ENCODE measurements at places on chromosomes 3 and 15.

GRCh38 chr3:185460309-185460708 lies 38.5 kb downstream of the TMEM41A start:
- no peak for DNase-seq

DNA sequence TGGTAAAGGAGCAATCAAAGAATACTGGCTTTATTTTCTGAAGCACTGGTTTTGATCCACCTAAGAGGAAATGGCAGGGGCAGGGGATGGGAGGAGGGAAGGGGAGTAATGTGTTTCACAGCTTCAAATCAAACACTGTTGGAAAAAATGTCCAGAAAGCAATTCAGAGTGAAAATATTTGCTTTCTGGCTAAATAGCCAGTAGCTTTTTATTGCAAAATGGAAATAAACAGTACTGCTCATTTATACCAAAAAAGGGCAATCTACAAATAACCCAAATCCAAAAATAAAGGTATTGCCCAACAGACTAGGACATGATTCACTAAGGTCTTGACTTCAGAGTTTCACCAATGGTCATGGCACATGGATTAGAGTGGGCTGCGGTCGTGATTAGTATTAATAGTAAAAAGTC lies 279.3 kb upstream of the THBS1 start:
- DNase-seq = peak; percentile 2

DNA sequence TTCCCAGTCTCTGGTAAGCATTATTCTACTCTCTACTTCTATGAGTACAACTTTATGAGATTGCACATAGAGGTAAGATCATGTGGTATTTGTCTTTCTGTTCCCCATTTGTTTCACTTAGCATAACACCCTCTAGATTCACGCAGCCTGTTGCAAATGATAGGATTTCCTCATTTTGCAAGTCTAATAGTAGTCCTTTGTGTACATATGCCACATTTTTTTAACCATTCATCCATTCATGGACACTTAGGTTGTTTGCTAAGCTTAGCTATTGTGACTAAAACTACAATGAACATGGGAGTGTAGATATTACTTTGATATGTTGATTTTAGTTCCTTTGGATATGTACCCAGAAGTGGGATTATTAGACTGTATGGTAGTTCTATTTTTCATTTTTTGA lies 717.9 kb upstream of the ALCAM start:
- no peak for DNase-seq

- DNase-seq = no peak
Observed at GRCh38 chr3:64332459-64333350, 107.4 kb upstream of the PRICKLE2 start.

DNA sequence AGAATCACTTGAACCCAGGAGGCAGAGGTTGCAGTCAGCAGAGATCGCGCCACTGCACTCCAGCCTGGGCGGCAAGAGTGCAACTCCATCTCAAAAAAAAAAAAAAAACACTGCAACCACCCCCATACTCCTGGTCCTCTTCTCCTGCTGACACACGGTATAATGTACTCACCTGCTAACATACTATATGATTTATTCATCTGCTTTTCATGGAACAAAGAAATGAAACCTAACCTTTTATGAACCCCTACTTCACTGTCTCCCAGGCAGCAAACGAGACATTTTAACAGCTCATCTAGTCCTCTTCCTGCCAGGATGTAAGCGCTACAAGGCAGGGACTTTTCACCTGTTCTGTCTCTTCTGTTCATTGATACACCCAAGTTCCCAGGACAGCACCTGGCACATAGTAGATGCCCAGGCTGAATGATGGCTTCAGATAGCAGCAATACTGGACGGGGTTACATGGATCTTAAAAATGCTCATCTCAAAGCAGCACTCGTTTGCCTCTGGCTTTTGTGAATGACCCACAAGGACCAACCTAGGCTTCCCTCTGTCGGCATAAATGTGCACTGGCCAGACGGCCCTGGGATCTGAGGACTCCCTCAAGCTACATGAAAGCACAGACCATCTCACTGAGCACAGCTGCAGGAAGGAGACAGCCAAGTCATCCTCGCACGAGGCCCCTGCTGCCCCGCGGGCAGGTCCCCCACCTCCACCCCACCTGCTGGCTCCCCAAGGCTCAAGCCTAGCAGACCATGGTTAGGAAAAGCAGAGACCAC lies 20.3 kb downstream of the XXYLT1 start:
- peak; percentile 34 for DNase-seq

- DNase-seq = no peak
Observed at GRCh38 chr3:14831916-14832450, 13.2 kb downstream of the FGD5 start.

GRCh38 chr3:49658711-49659110 lies 15.4 kb upstream of the APEH start:
- DNase-seq = no peak

DNA sequence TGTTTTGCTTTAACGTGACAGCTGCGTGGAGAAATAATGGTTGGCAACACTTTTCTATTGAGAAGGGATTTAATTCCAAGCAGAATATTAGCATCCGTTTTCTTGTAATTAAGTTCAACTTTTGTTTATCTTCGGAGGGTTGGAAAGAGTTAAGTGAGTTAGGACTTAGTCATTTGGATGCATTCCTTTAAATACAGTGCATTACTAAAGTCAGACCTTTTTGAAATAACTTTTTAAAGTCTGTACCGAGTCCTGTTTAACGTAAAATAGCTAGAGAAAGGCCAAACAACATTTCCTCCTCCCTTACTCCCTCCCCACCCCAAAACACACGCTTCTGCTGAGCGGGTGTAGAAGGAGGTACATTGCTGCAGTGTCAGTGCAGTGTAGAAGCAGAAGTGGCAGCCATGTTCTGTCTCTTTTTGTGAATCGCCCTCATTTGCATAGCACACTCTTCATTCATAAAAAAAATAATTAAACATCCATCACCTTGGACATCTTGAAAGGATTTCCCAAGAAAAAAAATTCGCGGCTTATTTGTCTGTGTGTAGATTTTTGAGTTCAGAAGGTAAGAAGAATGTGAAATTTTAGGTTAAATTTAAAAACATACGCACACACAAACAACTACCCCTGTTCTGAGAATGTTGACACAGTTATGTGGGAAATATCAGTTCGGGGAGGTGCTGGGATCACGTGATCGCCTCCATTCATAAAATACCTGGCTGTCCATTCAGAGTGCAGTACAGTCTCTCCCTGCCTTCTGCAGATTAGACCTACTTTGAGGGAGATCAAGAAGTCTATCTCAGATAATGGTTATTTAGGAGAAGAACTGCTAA lies 1.6 kb downstream of the SPRED1 start:
- DNase-seq = peak; percentile 70

GRCh38 chr3:148727231-148727630 lies 29.5 kb downstream of the AGTR1 start:
- DNase-seq = peak; percentile 62

DNA sequence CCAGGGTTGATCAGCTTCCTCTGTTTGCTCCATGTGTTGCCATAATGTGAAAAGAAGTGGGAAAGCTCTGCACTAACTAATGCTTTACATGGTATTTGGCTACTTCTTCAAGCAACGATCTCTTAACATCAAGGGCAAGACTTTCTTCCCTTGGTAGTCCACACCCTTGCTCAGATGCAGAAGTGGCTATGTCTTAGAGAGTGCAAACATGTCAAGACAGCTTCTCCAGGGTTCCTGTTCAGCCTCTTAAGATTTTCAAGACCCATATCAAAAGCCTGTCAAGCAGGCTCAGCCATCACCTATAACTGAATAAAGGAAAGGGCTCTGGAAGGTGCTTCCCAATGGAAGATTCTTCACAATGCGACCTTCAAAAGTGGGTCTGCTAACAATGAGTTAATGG lies 64.8 kb upstream of the CSTA start:
- DNase-seq = no peak

- no peak for DNase-seq
Observed at GRCh38 chr3:13715167-13715954, 164.5 kb downstream of the WNT7A start.

DNA sequence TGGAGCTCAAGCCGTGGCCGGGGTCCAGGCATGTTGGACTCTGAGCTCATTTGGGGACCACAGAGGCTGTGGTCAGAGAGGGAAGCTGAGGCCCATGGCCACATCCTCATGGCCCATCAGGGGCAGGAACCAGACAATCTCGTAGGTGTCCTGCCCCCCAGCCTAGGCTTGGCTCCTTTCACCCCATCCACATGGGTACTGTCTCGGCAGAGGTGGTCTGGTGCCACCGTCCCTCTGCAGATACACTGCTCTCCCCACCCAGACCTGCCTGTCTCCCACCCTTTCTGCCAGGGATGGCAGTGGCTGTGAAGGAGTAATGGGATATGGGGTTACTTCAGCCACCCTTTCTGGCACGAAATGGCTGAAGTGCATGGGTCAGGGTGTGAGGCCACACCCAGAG lies 7.9 kb downstream of the PRSS50 start:
- no peak for DNase-seq

GRCh38 chr3:87491843-87492242 lies 215.5 kb upstream of the POU1F1 start:
- no peak for DNase-seq

DNA sequence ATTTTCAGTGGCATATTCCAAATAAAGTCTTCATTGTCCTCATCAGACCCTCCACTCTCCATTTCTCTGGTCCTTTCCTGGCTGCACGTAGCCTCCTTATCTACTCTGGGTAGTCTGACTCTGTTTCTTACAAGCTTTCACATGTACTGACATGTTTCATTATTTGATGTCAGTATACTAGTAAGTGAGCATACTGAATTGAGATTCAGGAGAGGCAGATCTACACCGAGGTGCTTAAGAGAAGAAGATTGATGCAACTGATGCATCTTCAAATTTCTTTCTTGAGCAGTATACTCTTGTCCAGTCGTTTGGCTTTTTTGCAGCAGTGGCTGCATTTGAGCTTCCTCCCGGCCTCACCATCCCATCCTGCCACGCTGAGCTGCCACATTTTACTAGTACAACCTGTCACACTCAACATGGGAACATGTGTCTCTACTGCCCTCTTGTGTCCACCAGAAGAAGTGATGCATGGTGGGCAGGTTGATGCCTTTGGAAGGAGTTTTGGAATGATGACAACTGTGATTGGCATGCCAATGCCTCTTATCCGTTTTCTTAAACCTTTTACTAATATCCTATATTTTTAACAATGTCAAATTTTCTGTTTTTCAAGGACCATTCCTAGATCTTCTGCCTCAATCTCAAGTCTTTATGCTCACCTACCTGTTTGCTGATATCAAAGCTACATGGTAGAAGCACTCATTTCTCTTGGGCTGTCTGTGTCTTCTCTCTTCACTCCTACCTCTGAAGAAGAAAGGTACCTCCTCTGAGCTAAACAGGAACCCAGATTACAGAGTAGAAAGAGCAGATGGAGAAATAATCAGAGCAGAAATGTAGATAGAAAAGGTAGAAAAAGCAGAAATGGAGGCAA lies 38.7 kb downstream of the GUCA1C start:
- peak; percentile 83 for DNase-seq

DNA sequence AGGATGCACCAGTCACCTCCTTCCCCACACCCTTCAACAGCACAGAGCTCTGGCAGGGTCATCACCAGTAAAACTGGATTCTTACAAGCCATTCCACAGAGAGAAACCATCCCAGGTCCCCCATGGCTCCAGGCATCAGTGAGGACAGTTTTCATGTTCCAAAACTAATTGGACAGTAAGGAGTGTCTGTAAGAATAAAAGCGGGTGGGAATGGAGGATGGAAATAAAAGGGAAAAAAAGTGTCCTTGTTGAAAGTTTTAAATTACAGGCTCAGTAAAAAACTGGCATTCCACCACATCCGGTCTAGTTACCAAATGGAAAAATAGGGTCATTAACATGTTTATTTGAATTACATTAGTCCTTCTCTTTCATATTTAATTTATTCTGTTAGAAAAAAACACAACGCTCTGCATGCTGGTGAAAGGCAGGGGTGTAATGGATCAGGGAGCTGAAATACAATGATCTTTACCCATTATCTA lies 117.4 kb downstream of the TIGIT start:
- peak; percentile 15 for DNase-seq

DNA sequence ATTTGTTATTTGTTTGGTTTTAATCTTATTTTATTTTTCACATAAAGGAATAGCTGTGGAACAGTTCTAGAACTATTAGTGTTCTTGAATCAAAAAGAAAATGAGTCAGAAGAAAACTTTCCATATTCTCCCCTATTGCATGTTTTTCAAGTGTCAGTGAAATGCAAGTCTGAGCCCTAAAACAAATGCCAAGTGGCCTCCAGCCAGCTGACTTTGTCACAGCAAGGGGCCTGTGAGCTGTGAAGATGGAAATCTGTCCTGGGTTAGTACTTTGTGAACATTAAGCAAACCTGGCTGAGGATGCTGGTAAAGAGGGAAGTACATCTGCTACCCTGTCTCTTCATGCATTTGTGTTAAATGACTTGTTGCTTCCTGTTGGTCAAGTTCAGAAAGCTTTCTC lies 14.2 kb downstream of the LRRC49 start:
- DNase-seq = no peak

- DNase-seq = no peak
Observed at GRCh38 chr3:125431912-125432790, 57.0 kb upstream of the ZNF148 start.

DNA sequence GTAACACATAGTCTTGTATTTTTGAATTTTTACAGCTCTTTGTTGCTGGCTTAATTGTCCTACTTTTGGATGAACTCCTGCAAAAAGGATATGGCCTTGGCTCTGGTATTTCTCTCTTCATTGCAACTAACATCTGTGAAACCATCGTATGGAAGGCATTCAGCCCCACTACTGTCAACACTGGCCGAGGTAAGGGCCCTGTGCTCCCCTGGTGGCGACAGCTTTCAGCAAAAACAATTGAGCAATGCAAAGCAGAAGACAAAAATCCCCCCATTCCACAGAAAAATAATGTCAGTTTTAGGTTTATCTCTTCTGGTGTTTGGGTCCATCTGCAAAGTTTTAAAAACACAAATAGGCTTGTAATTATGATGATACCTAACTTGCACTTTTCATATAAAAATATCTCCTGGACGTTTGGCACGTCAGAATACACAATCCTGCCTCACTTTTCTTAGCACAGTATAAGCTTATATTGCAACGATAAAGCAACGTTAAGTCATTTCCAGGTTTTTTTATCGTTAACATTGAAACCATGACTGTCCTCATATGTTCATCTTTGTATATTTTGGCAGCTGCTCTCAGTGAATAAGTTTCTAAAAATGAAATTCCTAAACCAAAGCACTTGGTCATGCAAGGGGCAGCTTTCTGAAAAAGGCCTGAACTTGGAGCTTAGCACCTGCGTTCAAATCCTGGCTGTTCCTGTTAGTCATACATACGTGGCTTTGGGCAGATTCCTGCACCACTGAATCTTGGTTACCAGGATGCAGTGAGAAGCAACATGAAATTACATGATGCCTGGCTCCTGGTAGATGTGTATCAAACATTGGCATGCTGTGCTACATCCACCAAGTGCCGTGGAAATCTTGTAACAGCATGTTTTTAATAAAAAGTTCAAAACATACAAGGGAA lies 8.5 kb downstream of the SEC61A1 start:
- no peak for DNase-seq

DNA sequence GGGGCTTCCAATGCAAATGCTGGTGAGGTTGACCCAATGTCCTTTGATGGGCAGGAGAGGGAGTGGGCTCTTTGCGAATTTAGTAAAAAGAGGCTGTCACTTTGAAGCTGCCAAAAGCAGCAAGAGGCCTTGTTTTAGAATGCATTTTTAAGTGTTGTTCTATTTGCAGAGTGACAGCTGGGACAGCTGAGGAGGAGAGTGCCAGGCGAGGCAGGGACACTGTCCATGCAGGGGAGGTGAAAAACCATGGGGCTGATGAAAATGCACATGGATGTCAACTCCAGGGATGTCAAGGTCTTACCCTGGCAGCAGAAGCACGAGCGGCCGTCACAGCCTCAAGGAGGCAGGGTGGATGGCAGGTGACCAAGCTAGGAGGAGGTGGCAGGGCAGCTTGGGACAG lies 279.8 kb downstream of the ADAMTS17 start:
- no peak for DNase-seq

All from adrenal gland (tissue), 19 donors.